ENCODE measurements at places on chromosomes 7 and 10. TPM values are rescaled to one million over a fixed set of nuclear protein-coding genes. Genes with fewer than 3 reads are reported as not detected.

The ATE1 gene
- total RNA-seq: 60.9 TPM

The KCP gene
- 0.48 TPM for total RNA-seq

The TMEM225B gene
- 2.2 TPM for total RNA-seq

The HPSE2 gene
- total RNA-seq: 8.3 TPM

The BCCIP gene
- 45.0 TPM for total RNA-seq

The SDHAF3 gene
- 13.2 TPM for total RNA-seq

The CYP2C9 gene
- not detected for total RNA-seq

The EFCAB10 gene
- total RNA-seq: 2.5 TPM

The OPALIN gene
- total RNA-seq: 165 TPM

The GPC2 gene
- total RNA-seq: 2.1 TPM

The AVPI1 gene
- total RNA-seq: 27.9 TPM

The ARL3 gene
- 35.3 TPM for total RNA-seq

The FAM25A gene
- total RNA-seq: not detected

The FGF8 gene
- total RNA-seq: 1.1 TPM

The CCL26 gene
- total RNA-seq: not detected

The FRMD4A gene
- 102 TPM for total RNA-seq

The JCAD gene
- 41.4 TPM for total RNA-seq

The TMEM184A gene
- total RNA-seq: not detected

The NCF1 gene
- 4.2 TPM for total RNA-seq

Data from dorsolateral prefrontal cortex (tissue), 122 donors.